ENCODE measurements at places on chromosomes 11 and 22. TPM values are rescaled to one million over a fixed set of nuclear protein-coding genes. Genes with fewer than 3 reads are reported as not detected.

C1QTNF4 gene
- total RNA-seq = not detected

KCNK4 gene
- 0.07 TPM for total RNA-seq

CHKA gene
- total RNA-seq = 27.7 TPM

BRMS1 gene
- total RNA-seq = 81.4 TPM

POU2AF2 gene
- not detected for total RNA-seq

TSGA10IP gene
- not detected for total RNA-seq

C11orf97 gene
- total RNA-seq = not detected

LDHAL6A gene
- total RNA-seq = not detected

DNAJB7 gene
- total RNA-seq = not detected

TPBGL gene
- 0.22 TPM for total RNA-seq

TST gene
- 47.9 TPM for total RNA-seq

OR5T3 gene
- total RNA-seq = not detected

BTG4 gene
- total RNA-seq = 0.09 TPM

MIOX gene
- total RNA-seq = 0.09 TPM

OR8K1 gene
- total RNA-seq = not detected

DDIAS gene
- total RNA-seq = 18.9 TPM

USP47 gene
- 30.5 TPM for total RNA-seq

NAA40 gene
- total RNA-seq = 13.5 TPM

PKDREJ gene
- total RNA-seq = not detected

CDCA5 gene
- total RNA-seq = 75.2 TPM

KRTAP5-10 gene
- total RNA-seq = not detected

NRXN2 gene
- 0.40 TPM for total RNA-seq

MCHR1 gene
- not detected for total RNA-seq

NPTXR gene
- 16.4 TPM for total RNA-seq

CAPRIN1 gene
- total RNA-seq = 168 TPM

Data from A549 treated with DMSO at 1 μM for 4 hours (cell line).